Colonic mucosa (tissue), 4 donors: ENCODE measurements at places on chromosomes 4 and X. TPM values are rescaled to one million over a fixed set of nuclear protein-coding genes. Genes with fewer than 3 reads are reported as not detected.

- no peaks in the 10 kb centered on the region for H3K36me3 ChIP-seq
- no peak overlapping the region for H3K27ac ChIP-seq
- H3K27me3 ChIP-seq, result no peaks in the 10 kb centered on the region
- no peak overlapping the region for H3K4me3 ChIP-seq
- DNase-seq, result no peak
- H3K4me1 ChIP-seq, result no peaks in the 10 kb centered on the region
Observed at GRCh38 chrX:19629541-19629940, 114.2 kb upstream of the MAP3K15 start.

DNA sequence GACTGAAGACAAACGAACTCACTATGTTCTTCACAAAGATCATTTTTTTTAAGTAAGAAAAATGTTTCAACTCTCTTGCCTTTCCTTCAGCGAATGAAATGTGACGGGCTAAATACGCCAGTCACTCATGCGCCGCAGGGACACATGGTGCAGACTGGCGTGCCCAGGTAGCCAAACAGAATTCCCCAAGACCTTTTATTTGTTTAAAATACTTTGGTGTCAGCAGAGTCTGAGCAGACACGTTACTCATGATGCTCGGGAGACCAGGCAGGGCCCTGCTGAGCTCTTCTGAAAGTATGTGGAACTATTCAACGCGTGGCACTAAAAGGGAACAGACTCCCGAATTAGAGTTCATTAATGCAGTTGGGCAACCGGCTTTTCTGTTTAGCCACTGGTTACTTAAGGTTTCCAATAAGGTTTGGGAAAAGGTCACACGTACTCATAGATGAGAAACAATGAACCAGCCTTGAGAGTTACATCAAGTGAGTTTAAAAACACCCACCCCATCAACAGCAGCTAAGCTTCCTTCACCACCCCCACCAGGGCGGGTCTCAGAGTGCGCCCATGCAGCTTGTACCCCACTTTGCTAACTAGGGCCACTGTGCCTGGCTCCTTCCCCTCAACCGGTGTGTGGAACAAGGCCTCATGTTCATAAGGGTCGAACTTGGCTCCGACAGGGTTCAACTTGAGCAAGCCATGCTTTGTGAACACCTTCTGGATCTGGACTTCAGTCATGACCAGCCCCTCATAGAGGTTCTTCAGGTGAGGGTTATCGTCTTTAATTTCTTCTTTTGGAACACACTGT is 7.3 kb downstream of the GRPEL1 start:
- no peaks in the 10 kb centered on the region for H3K4me1 ChIP-seq
- H3K36me3 ChIP-seq, result peaks cover 11% of the 10 kb centered on the region
- no peak for DNase-seq
- no peaks in the 10 kb centered on the region for H3K27me3 ChIP-seq
- H3K4me3 ChIP-seq, result no peak overlapping the region
- H3K27ac ChIP-seq, result no peak overlapping the region

GRCh38 chrX:7086384-7086783 is 61.1 kb upstream of the STS start:
- no peaks in the 10 kb centered on the region for H3K27me3 ChIP-seq
- H3K36me3 ChIP-seq, result no peaks in the 10 kb centered on the region
- peaks cover 5% of the 10 kb centered on the region for H3K4me1 ChIP-seq
- no peak for DNase-seq

GRCh38 chr4:15003891-15004738 is 1.8 kb downstream of the CPEB2 start:
- peak overlapping the region; percentile 85 for H3K4me3 ChIP-seq
- H3K4me1 ChIP-seq, result no peaks in the 10 kb centered on the region
- H3K27me3 ChIP-seq, result no peaks in the 10 kb centered on the region
- peak overlapping the region; percentile 98 for H3K27ac ChIP-seq
- no peaks in the 10 kb centered on the region for H3K36me3 ChIP-seq
- peak; percentile 46 for DNase-seq

DNA sequence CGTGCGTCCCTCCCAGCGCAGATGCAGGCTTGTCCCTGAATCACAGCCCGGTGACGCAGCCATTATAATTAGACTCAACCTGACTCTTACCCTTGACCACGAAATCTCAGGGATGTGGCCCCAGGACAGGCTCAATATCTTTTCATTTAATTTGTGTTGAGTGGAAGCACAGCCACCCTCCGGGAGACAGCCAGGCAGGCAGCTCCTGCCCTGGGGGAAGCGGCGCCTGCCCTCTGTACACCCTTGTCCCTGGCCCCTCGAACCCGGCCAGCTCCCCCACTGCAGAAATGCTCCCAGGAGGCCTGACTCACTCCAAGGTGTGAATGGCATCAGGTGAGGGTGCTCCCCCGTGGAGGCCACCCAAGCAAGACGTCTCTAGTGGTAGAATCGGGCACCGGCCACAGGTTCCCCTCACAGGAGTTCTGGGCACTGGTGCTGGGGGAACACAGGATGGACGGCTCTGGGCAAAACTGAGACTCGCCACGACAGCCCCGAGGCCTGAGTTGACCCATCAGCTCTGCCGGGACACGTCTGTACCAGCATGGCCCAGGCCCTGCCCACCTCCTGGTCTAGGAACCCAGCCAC is 2.7 kb downstream of the CPLX1 start:
- peaks cover 4% of the 10 kb centered on the region for H3K4me1 ChIP-seq
- no peak overlapping the region for H3K4me3 ChIP-seq
- H3K27me3 ChIP-seq, result peaks cover 34% of the 10 kb centered on the region
- DNase-seq, result no peak
- H3K27ac ChIP-seq, result no peak overlapping the region

- no peaks in the 10 kb centered on the region for H3K4me1 ChIP-seq
- no peak overlapping the region for H3K27ac ChIP-seq
- H3K4me3 ChIP-seq, result no peak overlapping the region
- DNase-seq, result no peak
- H3K36me3 ChIP-seq, result no peaks in the 10 kb centered on the region
- H3K27me3 ChIP-seq, result no peaks in the 10 kb centered on the region
Observed at GRCh38 chr4:21002286-21002685, 302.0 kb downstream of the PACRGL start.

DNA sequence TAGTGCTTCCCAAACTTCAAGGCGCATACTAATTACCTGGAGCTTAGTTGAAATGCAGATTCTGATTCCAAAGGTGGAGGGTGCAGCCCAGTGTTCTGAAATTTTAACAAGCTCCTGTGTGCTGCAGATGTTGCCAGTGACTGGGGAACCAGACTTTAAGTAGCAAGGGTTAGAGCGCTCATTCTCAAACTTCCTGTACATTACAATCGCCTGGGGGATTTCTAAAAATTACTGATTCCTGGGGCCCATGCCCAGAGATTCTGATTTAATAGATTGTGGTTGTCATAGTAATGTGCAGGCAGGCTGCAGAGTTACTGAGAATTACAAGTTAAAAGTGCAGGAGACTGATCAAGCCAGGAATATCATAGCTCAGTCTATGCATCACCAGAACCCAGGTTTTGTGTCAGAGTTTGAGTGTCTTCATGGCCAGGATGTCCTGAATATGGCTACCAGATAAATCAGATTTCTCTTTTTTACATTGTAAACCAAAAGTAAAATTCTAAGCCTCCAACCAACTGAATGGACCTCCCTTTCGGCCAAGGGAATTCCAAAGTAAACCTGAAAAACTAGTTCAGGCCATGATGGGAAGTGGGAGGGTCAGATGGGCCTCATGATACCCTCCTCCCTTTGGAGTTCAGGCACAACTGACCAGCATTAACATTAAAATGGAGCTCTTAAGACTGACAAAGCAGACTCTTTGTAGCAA is 121.6 kb downstream of the ATXN3L start:
- no peak overlapping the region for H3K27ac ChIP-seq
- no peak for DNase-seq
- no peaks in the 10 kb centered on the region for H3K36me3 ChIP-seq
- no peak overlapping the region for H3K4me3 ChIP-seq

DNA sequence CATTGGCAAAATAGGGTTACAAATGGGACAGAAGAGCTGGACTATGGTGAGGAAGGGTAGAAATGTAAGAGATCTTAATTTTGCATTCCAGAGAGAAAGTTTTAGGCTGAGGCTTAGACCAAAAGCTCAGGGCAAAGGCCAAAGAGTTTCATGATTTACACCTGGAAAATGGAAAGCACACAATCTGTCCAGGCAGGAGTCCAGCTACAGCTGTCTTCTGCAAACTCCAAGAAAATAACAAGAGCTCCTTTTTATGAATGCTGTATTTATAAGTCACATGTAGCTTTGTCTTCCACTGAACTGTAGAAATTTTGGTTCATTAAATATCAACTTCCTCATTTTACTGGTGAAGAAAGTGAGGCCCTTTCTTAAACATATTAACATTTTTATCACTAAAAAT is 288.0 kb upstream of the ATOH1 start:
- no peak for DNase-seq
- H3K27me3 ChIP-seq, result no peaks in the 10 kb centered on the region
- H3K4me3 ChIP-seq, result no peak overlapping the region
- H3K27ac ChIP-seq, result no peak overlapping the region

GRCh38 chr4:17846266-17846665 is 35.5 kb downstream of the NCAPG start:
- H3K36me3 ChIP-seq, result no peaks in the 10 kb centered on the region
- H3K4me1 ChIP-seq, result no peaks in the 10 kb centered on the region
- H3K4me3 ChIP-seq, result no peak overlapping the region
- no peaks in the 10 kb centered on the region for H3K27me3 ChIP-seq
- no peak for DNase-seq

- H3K4me3 ChIP-seq, result no peak overlapping the region
- no peaks in the 10 kb centered on the region for H3K4me1 ChIP-seq
Observed at GRCh38 chr4:129883996-129884395, 788.0 kb downstream of the C4orf33 start.

GRCh38 chrX:18944482-18944881 is 39.4 kb downstream of the PHKA2 start:
- no peak for DNase-seq
- H3K27ac ChIP-seq, result no peak overlapping the region
- H3K27me3 ChIP-seq, result no peaks in the 10 kb centered on the region
- no peak overlapping the region for H3K4me3 ChIP-seq
- no peaks in the 10 kb centered on the region for H3K4me1 ChIP-seq

- H3K36me3 ChIP-seq, result no peaks in the 10 kb centered on the region
- no peaks in the 10 kb centered on the region for H3K4me1 ChIP-seq
- H3K27me3 ChIP-seq, result no peaks in the 10 kb centered on the region
- H3K4me3 ChIP-seq, result no peak overlapping the region
- H3K27ac ChIP-seq, result no peak overlapping the region
- no peak for DNase-seq
Observed at GRCh38 chr4:6461301-6462165, 10.9 kb downstream of the PPP2R2C start.

DNA sequence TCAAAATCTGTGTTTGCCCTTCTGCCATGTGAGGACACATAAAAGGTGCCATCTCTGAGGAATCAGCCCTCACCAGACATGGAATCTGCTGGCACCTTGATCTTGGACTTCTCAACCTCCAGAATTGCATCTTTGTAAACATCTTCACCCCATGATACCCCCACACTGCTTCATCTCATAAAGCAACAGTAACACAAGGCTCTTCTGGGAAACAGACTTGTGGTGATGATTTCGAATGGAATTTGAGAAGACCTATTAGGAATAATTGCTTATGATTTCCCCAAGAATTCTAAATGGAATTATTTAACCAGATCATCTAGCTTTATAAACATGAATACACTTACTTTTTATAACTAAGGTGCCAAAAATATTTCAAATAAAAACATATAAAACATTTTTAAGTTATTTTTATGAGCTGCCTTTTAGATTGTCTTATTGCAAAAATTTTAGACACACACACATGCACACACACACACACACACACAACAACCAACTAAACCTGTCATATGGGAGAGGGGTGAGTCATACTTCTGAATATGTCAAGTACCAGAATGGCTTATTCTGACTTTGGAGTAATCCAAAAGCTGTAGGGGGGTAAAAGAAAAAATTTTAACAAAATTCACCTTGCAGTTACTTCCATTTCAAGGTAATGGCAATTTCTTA is 82.0 kb downstream of the USP46 start:
- no peak overlapping the region for H3K27ac ChIP-seq
- H3K4me3 ChIP-seq, result no peak overlapping the region
- DNase-seq, result no peak
- H3K36me3 ChIP-seq, result no peaks in the 10 kb centered on the region
- no peaks in the 10 kb centered on the region for H3K27me3 ChIP-seq

- H3K36me3 ChIP-seq, result no peaks in the 10 kb centered on the region
- no peak for DNase-seq
- H3K27ac ChIP-seq, result no peak overlapping the region
- no peaks in the 10 kb centered on the region for H3K27me3 ChIP-seq
- no peak overlapping the region for H3K4me3 ChIP-seq
Observed at GRCh38 chr4:146176891-146177290, 1.4 kb downstream of the LSM6 start.

- no peak overlapping the region for H3K4me3 ChIP-seq
- no peaks in the 10 kb centered on the region for H3K27me3 ChIP-seq
- no peaks in the 10 kb centered on the region for H3K4me1 ChIP-seq
- H3K27ac ChIP-seq, result no peak overlapping the region
- no peaks in the 10 kb centered on the region for H3K36me3 ChIP-seq
- no peak for DNase-seq
Observed at GRCh38 chr4:141499261-141499853, 137.0 kb upstream of the IL15 start.

- DNase-seq, result no peak
- H3K4me3 ChIP-seq, result no peak overlapping the region
Observed at GRCh38 chrX:23826216-23826615, 43.2 kb downstream of the SAT1 start.

DNA sequence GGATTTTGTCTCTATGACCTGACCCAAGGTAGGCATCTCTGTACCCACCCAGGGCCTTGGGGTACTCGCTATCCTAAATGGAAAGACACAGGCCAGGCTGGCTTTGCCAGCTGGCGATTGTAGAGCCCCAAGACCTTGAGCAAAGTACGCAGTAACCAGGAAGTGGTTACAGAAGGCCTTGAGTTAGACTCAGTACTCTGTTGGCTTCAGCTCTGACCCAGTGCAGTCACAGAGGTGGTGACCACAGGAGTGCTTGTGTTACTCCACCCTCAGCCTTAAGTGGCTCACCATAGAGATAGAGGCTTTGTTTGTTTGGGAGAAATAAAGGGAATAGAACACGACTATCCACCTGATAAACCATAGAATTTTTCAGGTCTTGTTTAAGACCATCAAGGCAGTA is 880.5 kb upstream of the POU3F4 start:
- H3K27me3 ChIP-seq, result no peaks in the 10 kb centered on the region
- H3K4me3 ChIP-seq, result no peak overlapping the region
- no peaks in the 10 kb centered on the region for H3K36me3 ChIP-seq
- DNase-seq, result no peak
- H3K4me1 ChIP-seq, result no peaks in the 10 kb centered on the region
- H3K27ac ChIP-seq, result no peak overlapping the region

- no peak overlapping the region for H3K27ac ChIP-seq
- no peak for DNase-seq
- H3K4me1 ChIP-seq, result no peaks in the 10 kb centered on the region
Observed at GRCh38 chr4:137451172-137451825, 81.0 kb downstream of the PCDH18 start.

Gene CD38
- total RNA-seq, result 2.5 TPM

Gene RASGEF1B
- 24.5 TPM for total RNA-seq

Gene FGF13
- 2.1 TPM for total RNA-seq

Gene KLB
- total RNA-seq, result 0.64 TPM

Gene MAGEB1
- total RNA-seq, result not detected

Gene C4orf36
- not detected for total RNA-seq

Gene TMPRSS11F
- total RNA-seq, result not detected
